Activated CD8-positive, alpha-beta memory T cell treated with anti-CD3 and anti-CD28 coated beads, Interleukin-2, amount 50 U/mL, for 4 hours (primary cell): ENCODE measurements at places on chromosomes 16 and 17.
A peak's percentile ranks its signal among the peaks of the same experiment; 100 is the strongest.

DNA sequence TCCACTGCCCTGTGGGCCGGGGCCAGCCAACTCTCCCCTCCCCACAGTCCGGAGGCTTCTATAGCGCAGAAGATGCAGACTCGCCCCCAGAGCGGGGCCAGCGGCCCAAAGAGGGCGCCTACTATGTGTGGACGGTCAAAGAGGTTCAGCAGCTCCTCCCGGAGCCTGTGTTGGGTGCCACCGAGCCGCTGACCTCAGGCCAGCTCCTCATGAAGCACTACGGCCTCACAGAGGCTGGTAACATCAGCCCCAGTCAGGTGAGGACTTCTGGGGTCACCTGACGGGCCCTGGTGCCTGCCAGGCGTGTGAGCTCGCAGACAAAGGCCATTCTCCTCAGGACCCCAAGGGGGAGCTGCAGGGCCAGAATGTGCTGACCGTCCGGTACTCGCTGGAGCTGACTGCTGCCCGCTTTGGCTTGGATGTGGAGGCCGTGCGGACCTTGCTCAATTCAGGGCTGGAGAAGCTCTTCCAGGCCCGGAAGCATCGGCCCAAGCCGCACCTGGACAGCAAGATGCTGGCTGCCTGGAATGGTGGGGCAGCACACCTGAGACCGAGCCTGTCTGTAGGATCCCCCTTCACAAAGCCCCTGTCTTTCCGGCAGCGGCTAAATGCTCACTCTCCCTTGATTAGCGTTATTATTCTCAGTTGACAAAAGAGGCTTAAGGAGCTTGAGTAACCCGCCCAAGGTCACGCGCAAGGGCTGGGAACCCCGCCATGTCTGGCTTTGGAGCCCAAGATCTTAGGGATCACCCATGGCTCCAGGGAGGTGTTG lies 3.9 kb downstream of the SPATA20 start:
- DNase-seq, result no peak

GRCh38 chr17:31680126-31680525 lies 178.9 kb downstream of the COPRS start:
- no peak for DNase-seq

- no peak for DNase-seq
Measured at GRCh38 chr16:50591800-50592771, 43.9 kb downstream of the NKD1 start.

- no peak for DNase-seq
Measured at GRCh38 chr16:85015481-85016187, 4.3 kb upstream of the ZDHHC7 start.

GRCh38 chr17:36000732-36001109 lies 632 bp downstream of the CCL15 start:
- DNase-seq, result no peak

DNA sequence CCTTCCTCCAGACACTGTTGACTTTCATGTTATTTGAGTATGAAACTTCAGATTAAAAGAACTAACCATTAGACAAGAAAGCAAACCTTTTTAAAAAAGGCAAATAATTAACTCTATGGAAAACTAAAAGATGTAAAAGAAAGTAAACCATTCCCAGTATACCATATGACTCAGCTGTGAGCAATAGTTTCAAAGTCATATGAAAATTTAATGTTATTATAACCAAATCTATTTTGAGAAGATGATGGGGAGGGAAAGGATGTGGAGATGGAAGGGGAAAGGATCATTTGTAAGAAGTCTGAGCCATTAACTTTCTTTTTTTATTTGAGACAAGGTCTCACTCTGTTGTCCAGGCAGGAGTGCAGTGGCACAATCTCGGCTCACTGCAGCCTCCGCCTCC lies 131.8 kb downstream of the IRX5 start:
- DNase-seq, result no peak

GRCh38 chr17:55822028-55822427 lies 71.2 kb downstream of the PCTP start:
- DNase-seq, result no peak

DNA sequence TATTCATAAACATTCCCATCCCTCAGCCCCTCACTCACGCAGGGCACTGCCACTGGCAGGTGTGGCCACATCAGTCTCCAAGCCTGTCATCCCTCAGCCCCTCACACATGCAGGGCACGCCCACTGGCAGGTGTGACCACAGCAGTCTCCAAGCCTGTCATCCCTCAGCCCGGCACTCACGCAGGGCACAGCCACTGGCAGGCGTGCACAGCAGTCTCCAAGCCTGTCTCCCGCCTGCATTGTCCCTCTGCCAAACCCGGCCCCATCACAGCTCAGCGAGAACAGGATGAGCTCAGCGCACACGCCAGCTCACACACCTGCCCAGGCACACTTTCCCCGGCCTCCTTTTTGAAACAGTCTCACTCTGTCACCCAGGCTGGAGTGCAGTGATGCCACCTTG lies 11.4 kb upstream of the KREMEN2 start:
- DNase-seq, result no peak

DNA sequence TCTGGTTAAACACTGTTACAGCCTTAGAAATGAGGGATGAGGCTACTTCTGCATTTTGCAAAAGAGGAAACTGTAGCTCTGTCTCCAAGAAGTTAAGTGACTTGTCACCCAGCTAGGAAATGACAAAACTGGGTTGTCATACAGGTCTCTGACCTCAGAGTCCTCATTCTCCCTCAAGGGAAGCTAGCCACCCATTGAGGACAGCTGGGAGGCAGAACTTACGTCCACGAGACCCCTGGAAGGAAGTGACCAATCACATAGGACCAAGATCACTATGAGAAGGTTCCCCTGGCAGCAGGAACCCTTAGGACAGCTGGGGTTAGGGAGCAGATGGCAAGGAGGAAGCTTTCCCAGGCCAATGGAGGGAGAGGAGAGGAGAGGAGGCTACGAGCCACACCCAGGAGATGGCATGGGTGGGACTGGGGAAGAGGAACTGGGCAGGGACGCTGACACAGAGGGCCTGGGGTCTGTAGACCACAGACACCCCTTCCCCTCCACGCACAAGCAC lies 11.2 kb downstream of the METTL22 start:
- DNase-seq, result no peak

- no peak for DNase-seq
Measured at GRCh38 chr16:46884513-46885293, 541 bp downstream of the GPT2 start.

- no peak for DNase-seq
Measured at GRCh38 chr17:58384897-58385296, 32.4 kb downstream of the RNF43 start.

DNA sequence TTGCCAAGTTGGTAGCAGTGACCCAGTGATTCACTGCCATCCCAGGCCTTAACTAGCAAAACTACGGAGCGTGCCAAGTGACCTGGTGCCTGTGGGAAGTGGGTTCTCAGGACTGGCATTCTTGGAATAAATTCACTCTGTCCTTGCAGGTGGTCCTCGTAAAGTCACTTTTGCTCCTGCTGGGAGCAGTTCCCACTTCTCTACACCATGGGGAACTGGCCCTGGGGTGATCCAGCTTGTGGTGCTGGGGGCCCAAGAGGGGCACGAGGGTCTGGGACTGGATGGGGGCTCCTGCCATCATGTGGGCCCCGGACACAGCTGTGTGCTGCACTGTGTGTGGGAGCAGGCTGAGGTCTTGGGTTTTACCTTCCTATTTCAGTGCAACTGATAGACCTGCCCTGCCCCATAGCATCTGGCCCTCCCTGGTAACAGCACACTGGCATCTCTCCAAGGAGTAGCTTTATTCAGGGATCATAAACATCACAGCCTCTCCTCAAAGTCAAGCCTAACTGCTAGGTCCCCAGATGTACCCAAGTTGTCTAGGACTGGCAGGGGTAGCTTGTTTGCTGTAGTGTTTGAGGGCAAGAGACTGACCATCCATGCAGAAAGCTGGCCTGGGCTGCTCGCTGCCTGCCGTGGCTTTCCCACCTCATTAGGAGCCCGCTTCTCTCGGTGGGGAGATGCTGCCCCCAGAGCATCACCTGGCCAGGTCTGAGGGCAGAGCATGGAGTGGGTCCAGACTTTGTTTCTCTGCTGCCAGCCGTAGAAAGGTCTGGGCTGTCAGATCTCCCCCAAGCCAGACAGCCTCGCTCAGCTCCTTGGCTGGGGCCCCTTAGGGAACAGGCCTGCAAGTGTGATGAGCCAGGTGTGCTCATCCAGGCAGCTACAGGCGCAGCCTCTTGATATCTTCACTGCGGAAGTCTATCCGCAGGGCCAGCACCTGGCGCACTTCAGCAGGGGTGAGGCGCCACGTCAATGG lies 26.0 kb downstream of the FCSK start:
- DNase-seq, result no peak

DNA sequence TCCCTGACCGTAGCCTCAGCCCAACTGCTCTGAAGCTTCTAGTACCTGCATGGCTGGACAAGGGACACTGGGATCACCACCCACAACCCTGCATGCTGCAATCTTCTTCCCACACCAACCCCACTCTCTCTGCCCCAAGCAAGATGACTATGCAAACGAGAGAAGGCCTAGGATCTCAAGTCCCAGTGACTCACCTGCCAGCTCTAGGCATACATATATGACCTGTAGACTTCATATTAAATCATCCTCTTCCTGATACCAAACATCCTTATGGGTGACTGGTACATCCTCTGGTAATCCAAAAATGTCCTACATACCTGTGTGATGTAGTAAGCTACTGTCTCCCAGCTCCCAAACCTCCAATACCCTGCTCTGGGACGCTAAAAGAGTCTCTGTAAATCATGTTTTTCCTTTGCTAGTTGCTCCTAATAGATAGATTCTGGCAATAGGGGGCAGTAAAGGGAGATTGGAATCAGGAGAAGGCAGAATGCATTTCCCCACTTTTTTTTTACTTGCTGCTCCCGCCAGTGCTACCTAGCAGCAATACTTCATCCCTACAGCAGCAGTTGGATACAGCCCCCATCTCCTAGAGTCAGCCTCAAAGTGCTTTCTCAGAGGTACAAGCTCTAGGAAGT lies 43.4 kb upstream of the SOX9 start:
- DNase-seq, result no peak

GRCh38 chr16:68022278-68022727 lies 729 bp downstream of the DDX28 start:
- no peak for DNase-seq

- no peak for DNase-seq
Measured at GRCh38 chr16:67999985-68000384, 701 bp upstream of the DPEP2 start.

- DNase-seq, result no peak
Measured at GRCh38 chr16:8381814-8382213, 208.5 kb downstream of the TMEM114 start.

DNA sequence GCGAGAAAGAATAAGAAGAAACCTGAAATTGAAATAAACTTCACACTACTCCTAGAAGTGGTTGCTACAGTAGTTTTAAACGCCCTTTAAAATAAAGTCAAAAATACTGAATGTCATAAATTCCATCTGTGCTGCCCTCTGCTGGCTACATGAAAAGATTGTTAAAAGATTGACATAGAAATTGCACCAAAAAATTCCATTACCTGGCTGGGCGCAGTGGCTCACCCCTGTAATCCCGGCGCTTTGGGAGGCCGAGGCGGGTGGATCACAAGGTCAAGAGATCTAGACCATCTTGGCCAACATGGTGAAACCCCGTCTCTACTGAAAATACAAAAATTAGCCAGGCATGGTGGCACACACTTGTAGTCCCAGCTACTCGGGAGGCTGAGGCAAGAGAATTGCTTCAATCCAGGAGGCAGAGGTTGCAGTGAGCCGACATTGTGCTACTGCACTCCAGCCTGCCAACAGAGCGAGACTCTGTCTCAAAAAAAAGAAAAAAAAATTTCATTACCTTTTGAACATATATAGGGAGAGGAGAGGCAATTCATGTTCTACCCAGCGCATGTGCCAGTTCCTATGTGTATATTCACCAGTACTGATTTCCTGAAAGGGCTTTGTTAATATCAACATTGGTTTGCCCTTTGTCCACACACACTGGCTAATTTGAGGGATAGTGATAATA lies 36.5 kb downstream of the CYTH1 start:
- peak; percentile 54 for DNase-seq

GRCh38 chr17:5299383-5299782 lies 17.3 kb downstream of the RABEP1 start:
- no peak for DNase-seq

DNA sequence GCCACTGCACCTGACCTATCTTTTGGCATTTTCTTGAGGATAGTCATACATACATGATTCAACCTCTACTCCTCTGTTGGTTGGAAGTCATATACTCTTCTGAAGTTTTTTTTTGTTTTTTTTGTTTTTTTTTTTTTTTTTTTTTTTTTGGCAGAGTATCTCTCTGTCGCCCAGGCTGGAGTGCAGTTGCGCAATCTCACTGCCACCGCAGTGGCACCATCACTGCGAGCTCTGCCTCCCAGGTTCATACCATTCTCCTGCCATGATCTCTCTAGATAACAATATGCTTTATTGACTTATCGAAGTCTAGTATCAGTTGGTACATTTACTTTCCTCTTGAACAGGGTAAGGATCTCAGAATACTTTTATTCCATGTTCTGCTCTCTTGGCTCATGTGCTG lies 224.2 kb upstream of the WSCD1 start:
- DNase-seq, result no peak

- DNase-seq, result no peak
Measured at GRCh38 chr16:73053038-73053363, 5.1 kb upstream of the ZFHX3 start.

GRCh38 chr17:21039839-21040575 lies 2.8 kb downstream of the USP22 start:
- DNase-seq, result peak; percentile 38

- DNase-seq, result no peak
Measured at GRCh38 chr16:10180771-10181163, 1.5 kb downstream of the GRIN2A start.

- DNase-seq, result no peak
Measured at GRCh38 chr17:70891306-70891705, 722.0 kb downstream of the KCNJ2 start.

DNA sequence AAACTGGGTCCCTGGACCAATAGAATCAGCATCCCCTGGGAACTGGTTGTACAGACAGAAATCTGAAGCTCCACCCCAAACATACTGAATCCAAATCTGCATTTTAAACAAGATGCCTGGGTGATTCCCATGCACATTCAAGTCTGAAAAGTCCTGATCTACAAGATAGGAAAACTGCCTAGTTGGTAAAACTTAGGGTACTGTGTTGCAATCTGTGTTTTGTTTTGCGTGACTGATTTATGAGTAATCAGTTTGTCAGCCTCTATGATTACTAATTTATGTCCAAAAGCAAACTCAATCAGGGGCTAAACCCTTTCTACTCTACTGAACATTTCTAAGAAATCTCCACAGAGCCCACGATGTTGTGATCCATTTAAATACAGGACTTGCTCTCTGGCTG lies 103.8 kb downstream of the YPEL2 start:
- DNase-seq, result no peak

GRCh38 chr16:86994215-86994614 lies 323.0 kb downstream of the C16orf95 start:
- DNase-seq, result no peak

GRCh38 chr17:6591599-6592158 lies 35.3 kb upstream of the PITPNM3 start:
- DNase-seq, result no peak
